Iris pigment epithelial cell (primary cell): ENCODE measurements at places on chromosomes 3 and 15.

GRCh38 chr3:128858167-128858566, 21.3 kb upstream of the ACAD9 start:
- DNase-seq, result no peak

GRCh38 chr15:33716025-33716424, 252.3 kb upstream of the CHRM5 start:
- no peak for DNase-seq

DNA sequence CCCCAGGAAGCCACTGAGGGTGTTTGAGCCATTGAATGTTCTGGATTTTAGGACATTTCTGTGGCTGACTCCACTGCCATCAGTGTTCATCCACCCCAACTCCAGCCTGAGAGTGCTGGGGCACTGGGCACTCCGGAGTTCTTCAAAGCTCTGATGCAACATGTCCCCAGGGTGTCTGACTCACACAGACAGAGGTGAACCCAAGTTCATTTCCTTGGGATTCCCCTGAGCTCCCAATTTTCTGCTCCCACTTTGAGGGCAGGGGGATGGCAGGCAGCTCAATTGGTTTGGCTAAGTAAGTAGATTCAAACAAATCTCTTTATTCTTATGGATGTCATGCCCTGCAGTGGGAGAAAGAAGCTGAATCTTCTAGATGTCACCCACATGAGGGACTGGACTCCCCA, 2.2 kb downstream of the STRA6 start:
- peak; percentile 88 for DNase-seq

DNA sequence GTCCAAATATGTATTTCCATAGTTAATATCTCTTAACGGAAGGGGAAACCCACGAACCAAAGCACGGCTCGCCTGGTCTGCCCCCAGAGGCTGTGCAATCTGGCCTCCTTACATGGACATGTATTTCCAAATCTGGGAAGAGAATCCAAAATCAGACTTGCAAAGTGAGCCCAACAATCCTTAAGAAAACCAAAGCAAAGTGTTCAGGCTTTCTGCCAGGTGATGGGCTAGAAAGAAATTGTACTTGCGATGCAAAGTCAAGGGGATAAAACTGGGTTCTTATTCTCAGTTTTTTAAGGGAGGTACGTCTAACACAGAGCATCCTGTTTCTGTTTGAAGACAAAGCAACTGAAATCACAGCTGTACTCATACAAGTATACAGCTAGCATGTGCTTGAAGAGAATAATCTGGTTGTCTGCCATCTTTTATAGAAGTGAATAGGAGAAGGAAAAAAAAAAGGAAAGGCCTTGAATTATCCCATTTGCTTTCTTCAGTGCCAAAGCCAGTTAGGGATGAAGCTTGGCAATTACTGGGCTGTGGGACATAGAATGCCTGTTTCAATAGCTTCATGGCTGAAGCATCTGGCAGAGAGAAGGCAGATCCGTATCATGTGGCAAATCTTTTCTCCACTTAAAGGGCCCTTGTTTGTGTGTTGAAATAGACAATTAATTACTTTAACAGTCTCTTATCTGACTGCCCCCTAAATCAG, 48.4 kb downstream of the LRIG1 start:
- no peak for DNase-seq

- no peak for DNase-seq
These were observed 295.8 kb upstream of the THBS1 start for GRCh38 chr15:39285071-39285470.

GRCh38 chr3:81173514-81173913, 587.9 kb downstream of the GBE1 start:
- peak; percentile 11 for DNase-seq

- DNase-seq, result no peak
These were observed 119.4 kb upstream of the GADL1 start for GRCh38 chr3:31013843-31014242.

- peak; percentile 59 for DNase-seq
These were observed 23.1 kb upstream of the HERC1 start for GRCh38 chr15:63856711-63857460.

GRCh38 chr15:64361259-64361658, 5.3 kb upstream of the CSNK1G1 start:
- no peak for DNase-seq

GRCh38 chr15:92620991-92621390, 34.6 kb downstream of the FAM174B start:
- DNase-seq, result no peak

- peak; percentile 40 for DNase-seq
These were observed 303.0 kb upstream of the TPM1 start for GRCh38 chr15:62739507-62739906.

DNA sequence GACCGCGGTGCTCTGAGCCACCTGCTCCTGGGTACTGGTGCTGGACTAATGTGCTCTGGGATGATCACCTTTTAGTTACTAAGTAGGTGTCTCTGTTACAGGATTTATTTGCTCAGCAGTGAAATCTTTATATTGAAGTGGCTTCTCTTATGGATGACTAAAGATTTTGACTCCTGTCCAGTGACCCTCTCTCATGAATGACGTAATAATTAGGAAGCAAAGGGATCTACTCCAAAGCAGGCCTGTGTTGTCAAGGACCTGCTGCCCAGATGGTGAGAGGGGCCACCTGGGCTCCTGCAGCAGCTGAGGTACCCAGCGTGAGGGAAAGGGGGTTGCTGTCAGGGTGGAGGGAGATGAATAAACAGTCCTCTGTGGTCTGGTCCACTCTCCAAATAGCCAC, 263.6 kb downstream of the GABRG3 start:
- DNase-seq, result no peak

- no peak for DNase-seq
These were observed 16.7 kb upstream of the EIF1B start for GRCh38 chr3:40292637-40293349.

GRCh38 chr15:39631357-39631756, 50.5 kb downstream of the THBS1 start:
- peak; percentile 81 for DNase-seq

GRCh38 chr3:46958467-46959160, 17.9 kb downstream of the CCDC12 start:
- peak; percentile 15 for DNase-seq

- no peak for DNase-seq
These were observed 420.0 kb downstream of the LPP start for GRCh38 chr3:188573956-188574355.
